ENCODE measurements at places on chromosomes 7 and 10.

DNA sequence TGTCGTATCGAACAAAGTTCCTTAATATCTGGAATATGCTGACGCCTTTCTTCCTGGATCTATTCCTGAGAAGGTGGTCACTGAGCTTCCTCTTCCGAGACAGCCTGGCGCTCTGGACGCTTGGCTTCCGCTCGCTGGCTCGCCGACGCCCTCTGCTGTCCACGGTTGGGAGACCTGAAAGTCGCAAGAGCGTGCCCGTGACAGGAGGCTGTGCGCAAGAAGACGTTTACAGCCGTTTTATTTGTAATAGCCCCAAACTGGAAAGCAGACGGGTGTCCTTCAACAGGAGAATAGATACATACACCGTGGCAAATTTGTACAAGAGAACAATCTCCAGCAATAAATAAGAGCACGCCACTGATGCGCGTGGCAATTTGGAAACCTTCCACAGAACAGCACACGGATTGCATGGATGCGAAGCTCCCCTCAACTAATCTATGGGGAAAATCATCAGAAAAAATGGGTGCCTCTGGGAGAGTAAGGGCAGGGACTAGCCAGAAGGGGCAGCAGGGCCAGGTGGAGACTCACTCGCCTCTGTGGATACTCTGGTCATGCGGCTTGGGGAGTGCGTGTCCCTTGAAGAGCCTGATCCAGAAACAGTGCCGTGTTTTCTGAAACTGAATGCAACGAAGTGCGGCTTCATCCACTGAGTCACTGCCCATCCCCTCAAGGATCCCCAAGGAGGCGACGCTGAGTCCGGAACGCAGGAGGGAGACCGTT lies 41.5 kb upstream of the BNIP3 start:
- DNase-seq: peak; percentile 68

- DNase-seq: no peak
Measured at GRCh38 chr7:34084651-34085050, 179.3 kb downstream of the BMPER start.

- no peak for DNase-seq
Measured at GRCh38 chr7:55006499-55006898, 12.3 kb upstream of the EGFR start.

DNA sequence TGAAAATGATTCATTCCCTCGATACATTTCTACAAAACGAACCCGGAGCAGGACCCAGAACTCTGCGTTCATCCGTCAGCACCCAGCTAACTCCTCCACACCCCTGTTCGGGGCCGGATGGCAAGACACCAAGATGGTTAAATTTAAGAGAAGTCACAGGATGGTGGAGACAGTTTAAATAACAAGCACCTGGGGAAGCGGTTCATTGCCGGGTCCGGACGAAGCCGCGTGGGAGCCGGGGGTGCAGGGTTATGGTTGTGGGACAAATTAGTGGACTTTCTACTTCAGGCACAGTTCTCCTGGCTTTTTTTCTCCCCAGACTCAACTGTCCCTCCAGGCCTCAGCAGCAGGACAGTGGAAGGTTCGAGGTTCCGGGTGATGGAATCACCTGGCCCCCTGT lies 45.4 kb downstream of the ASB13 start:
- DNase-seq: no peak

DNA sequence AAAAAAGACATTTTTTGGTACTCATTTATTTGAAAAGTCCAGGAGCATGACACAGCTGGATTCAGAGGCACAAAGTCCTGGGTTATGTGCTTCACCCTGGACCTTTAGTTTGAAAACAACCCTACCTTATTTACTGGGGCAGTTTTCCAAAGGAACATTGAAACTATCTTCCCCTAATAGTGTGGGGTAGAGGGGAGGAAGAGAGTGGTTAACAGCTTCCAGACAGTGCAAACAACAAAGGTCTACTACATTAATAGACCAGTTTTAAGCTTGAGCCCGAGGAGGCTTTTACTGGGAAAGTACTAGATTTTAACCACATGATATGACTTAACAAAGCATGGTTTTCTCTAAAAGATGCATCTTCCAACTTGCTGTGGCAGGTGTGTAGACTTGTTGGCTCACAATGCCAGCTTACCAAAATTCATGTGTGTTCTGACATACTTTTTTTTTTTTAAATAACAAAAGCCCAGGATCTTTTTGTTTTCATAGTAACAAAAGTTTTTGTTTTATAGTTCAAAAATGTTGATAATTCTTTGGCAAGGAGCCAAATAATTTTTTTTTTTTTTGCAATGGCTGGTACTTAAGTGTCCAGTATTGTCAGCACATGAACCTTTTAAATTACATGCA lies 1.8 kb downstream of the GSTO1 start:
- DNase-seq: no peak

GRCh38 chr10:8039321-8039881 lies 15.1 kb upstream of the GATA3 start:
- DNase-seq: no peak

GRCh38 chr10:122257041-122257440 lies 14.1 kb upstream of the BTBD16 start:
- DNase-seq: no peak

DNA sequence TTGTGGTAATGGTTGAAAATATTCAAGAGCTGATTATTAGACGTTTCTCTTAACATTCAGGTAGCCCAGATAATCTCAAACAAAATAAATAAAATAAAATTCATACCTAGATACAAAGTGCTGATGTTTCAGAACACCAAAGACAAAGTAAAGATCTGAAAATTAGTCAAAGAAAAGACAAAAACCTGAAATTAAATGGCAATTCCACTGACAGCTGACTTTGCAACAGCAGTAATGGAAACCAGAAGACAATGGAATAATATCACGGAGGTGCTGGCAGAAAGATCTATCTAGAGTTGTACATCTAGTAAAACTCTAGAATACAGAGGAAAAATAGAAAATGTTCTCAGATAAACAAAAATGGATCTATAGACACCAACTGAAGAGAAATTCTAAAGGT lies 58.0 kb upstream of the IKZF1 start:
- no peak for DNase-seq

GRCh38 chr10:114871379-114871778 lies 49.8 kb downstream of the FHIP2A start:
- DNase-seq: no peak

DNA sequence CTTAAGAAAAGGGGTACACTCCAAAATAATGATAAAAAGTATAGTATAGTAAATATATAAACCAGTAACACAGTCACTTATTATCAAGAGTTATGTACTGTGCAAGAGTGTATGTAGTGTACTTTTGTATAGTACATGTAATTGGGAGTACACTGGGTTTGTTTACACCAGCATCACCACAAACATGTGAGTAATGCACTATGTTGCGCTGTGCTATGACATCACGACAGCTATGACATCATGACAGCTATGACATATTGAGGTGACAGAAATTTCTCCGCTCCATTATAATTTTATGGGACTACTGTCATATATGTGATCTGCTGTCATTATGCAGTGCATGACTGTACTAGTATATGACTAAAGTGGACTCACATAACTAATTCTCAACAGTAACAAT lies 84.6 kb downstream of the KMT2C start:
- DNase-seq: no peak

DNA sequence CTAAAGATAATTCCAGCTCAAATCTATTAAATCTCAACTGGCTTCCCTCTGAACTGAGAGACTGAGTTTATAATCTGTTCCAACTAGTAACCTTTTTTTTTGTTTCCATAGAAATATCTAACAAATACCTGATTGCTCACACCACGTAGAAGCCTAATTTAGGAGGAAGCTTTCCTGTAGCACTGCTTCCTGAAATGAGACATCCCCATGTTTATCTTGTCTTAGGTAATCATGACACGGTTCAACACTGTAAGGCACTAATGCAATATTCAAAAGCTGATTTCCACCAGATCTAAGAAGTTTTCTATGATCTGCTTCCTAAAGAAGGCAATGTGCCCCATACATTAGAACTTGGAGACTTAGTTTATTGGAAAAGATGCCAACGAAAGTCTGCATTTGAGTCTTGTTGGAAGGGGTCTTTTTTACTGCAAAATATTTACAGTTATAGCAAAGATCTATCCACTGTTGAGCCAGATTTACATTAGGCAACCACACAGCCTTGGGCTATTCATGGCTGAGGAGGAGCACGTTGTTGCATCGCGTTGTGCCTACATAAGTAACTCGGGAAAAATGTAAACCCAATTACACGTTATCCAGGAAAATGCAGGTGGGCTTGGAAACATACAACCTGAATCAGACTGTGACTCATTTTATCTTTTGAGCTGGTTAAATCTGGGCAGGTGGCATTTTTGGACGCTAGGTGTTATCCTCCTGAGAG lies 66.3 kb downstream of the VIPR2 start:
- DNase-seq: no peak

DNA sequence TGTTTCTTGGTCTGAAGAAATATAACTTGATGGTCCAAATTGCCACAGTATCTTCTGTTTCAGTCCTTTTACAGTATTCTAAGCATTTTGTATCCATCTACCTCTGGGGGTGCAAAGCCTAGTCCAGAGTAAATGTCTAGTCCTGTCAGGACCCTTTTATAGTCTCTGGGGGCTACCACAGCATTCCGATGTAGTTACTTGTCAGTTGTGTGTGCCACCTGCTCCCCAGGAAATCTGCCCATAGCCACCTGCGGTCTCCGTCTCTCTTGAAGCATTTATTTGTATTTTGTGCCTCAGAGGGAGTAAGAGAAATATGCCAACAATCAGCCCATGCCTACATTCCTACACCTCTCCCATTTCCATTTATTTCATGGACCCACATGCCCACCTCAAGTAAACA lies 12.8 kb downstream of the AGBL3 start:
- DNase-seq: no peak

DNA sequence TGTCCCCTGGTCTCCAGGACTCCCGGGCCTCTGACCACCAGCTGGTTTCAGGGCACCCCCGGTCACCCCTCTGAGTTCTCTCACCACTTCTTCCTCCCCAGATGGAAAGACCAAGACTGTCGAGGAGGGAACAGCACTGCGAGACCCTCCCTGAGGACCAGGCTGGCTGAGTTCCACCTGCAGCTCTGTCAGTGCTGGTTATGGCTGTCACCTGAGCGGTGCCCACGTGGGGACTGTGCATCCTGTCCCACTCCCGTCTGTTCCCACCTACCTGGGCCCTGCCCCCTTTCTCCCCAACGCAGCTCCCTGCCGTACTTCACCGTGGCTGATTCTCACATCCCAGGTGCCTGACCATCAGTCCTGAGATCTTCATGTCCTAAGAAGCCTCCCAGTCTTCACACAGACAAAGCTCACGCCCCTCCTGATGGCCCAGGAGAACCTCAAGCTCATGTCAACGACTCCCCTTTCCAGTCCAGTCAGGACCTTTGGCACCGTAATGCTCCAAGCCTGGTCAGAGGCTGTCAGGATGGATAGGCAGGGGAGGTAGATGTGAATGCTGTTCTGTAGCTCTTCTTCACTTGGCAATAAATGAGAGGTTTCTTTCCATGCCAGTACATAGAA lies 159.7 kb downstream of the USP6NL start:
- DNase-seq: no peak

- DNase-seq: no peak
Measured at GRCh38 chr7:128122576-128123290, 91.5 kb upstream of the LRRC4 start.

- peak; percentile 18 for DNase-seq
Measured at GRCh38 chr7:38232502-38233366, 40.7 kb downstream of the TARP start.

DNA sequence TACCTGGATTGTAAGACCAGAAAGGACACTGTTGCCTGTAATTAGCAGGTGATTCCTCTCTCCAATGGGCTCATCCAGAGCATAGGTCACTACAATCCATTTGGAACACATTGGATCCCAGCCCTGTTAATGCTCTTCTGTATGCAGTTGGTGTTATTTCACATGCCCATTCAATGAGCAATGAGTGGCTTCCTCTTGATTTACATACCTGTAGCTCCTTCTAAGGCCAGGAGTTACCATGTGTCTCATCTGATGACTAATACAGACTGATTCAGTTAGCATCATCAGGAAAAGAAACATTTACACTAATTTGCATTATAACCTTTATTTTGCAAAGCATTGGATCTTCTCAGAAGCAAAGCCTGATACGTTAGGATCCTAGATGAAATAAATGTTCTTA lies 83.1 kb upstream of the NPVF start:
- DNase-seq: no peak

DNA sequence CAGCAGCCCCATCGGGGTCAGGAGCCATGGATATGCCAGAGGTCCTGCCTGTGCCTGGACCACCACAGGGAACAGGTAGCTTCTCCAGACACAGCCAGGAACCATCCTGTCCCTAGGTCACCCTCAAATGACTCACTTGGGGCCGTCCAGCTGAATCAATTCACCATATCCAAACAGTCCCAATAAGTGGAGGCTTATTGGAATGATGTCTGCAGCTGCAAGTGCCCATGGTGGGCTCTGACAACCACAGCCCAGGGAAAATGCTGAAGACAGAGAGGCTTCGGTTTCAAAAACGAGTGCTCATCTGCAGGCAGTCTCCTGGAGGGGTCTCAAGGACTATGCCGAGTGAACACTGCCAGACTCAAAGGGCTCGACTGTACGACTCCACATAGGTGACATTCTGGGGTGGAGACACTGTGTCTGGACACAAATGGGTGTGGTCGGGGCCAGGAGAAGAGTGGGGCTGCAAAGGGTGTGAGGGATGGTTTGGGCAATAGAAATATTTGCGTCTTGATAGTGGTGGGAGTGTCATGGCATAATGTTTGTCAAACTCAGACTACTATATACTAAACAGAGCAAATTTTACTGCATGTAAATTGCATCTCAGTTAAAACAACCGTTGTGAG lies 204.8 kb downstream of the TNS3 start:
- no peak for DNase-seq

- no peak for DNase-seq
Measured at GRCh38 chr10:16742165-16742960, 74.9 kb downstream of the RSU1 start.

DNA sequence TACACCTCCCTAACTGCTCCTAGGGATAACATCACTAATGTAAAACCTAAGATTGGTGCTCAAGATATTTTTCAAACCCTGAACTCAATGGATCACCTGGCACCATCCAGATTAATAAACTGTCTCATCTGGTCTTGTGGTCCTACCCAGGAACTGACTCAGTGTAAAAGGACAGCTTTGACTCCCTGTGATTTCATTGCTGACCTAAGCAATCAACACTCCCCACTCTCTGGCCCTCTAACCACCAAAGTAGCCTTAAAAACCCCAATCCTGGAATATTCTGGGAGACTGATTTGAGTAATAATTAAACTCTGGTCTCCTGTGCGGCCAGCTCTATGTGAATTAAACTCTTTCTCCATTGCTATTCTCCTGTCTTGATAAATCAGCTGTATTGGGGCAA lies 6.2 kb upstream of the USP54 start:
- no peak for DNase-seq

- DNase-seq: no peak
Measured at GRCh38 chr10:4241724-4242345, 456.8 kb upstream of the KLF6 start.

DNA sequence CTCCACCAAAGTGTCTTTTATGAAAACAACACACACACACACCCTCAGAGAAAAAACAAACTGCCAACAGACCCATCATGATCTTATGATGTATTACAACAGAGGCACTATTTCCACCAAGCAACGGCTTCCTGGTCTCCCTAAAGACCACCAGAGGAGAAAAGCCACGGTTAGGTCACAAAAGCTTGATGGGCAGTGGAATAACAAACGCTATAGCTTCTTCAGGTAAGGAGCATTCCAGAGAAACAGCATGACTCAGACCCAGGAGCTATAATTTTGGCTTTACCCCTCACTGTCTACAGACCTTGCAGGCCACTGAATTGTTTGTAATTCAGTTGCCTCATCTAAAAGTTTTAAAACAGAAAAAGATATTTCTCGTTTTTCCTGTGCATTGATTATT lies 105.7 kb upstream of the GPR141 start:
- no peak for DNase-seq

Data from GM06990 (cell line).